NCI-H1436 treated with DMSO at 0.1 percent for 48 hours (cell line): ENCODE measurements at places on chromosomes 7 and 10.

- DNase-seq, result no peak
These were observed 113.3 kb downstream of the CYTH3 start for GRCh38 chr7:6159097-6159483.

GRCh38 chr7:139452958-139453672, 30.4 kb downstream of the KLRG2 start:
- DNase-seq, result no peak

DNA sequence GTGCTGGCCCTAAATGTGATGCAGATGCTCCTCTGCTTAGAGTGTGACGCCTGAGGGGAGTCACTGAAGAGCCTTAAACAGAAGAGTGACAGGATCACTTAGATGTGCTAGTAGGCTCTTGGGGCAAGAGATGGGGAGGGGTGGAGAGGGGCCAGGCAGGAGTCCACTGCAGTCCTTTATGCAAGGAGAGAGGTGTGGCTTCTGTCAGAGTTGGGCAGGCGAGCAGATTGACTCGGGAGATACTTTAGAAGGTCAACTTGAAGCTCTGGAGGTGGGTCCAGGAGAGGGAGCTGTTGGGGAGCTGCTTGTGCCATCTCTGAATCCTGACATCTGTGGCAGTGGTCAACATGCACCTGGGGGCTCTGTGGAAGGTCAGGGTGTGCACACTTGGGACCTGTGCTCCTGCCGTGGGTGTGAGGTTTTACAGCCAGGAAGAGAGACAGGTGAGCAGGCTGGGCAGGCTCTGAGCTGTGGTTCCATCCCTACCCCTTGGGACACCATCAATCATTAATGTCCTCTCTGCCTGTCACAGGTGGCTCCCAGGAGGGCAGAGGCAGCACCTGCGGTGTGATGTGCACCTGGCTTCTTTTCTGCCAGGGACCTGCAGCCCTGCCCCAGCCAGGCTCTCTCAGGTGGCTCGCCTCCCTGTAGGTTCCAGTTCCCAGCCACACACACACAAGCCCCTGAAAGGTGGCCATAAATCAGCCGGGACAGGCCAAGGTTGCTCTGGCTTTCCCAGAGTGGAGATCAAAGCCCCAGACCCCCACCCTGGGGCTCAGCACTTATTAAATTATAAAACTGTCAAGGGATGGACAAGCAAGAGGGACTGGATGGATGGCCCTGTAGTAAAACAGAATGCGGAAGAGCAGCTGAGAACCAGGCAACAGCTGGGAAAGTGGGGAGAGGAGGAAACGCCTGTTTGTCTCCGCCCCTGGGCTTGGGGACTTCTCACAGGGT, 14.0 kb downstream of the NEURL1 start:
- DNase-seq, result peak; percentile 54

DNA sequence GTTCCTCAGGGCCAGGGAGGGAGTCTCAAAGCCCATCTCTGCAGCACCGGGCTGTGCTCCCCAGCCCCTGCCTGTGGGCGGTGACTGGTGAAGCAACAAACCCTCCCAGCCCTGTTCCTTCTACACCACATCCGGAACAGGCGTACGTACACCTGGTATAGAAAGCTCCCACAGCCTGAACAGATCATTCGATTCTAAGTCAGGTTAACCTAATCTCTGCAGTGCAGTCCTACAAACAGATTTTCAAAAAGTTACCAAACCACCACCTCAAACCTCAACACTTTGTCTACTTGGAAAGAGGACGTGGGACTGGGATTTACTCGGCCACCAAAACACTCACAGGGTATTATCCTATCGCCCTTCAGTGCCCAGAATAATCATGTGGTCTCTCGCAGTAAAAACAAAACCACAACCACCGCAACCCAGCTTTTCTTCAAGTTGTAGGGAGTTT, 238.4 kb downstream of the DIP2C start:
- DNase-seq, result no peak

DNA sequence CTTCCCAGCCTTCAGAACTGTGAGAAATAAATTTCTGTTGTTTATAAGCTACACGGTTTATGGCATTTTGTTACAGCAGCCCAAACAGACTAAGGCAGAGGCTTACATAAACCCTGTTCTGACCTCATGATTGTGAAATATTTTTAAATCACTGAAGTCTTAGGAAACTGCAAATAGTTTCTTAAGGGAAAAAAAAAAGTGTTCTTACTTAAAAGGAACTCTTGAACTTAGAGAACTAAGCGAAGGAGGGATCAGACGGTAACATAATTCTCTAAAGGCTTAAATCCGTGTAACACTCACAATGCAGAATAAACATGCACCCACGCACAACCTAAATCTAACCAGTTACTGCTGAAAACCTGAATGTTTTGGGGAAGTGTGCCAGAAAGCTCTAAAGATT, 749.1 kb upstream of the LRRTM3 start:
- no peak for DNase-seq

DNA sequence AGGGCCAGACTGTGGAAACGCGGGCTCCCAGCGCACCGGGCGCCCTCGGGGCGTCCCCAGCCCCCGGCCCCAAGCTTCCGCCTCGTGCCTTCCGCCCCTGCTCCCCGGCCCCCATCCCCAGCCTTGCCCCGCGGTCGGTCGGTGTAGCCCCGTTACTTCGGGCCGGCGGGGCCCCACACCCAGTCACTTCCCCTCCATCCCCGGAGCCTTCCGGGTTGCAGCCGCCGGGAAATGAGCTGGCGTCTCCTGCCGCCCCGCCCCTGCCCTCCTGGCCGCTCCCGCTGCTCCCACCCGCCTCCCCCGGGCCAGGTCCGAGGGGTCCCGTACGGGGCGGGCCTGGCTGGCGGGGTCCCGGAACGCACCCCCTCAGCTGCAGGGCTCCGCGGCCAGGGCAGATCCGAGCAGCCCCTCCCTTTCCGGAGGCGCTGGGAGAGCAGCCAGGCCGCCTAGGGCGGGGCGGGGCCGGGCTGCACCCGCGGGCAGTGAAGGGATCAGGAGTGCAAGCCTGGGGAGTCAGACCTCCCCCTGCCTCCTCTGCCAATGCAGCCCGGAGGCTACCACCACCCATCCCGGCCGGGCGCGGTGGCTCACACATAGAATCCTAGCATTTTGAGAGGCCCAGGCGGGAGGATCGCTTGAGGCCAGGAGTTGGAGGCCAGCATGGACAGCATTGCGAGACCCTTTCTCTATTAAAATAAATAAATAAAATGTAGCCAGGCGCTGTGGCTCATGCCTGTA, 709 bp downstream of the ARPC1B start:
- no peak for DNase-seq

DNA sequence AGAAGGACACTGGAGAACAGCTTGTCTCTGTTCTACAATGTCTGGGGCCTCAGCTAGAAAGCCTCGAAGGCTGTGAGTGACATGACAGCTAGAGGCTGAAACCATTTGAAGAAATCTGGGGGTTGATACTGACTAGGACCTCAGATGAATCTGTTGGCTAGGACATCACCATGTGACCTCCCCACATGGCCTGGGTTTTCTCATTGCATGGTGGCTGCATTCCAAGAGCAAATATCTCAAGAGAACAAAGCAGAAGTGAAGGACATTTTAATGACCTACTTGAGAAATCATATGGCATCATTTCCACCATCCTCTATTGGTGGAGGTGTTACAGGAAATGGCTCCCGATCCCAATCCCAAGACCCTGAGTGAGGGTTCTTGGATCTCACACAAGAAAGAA, 450.6 kb upstream of the AUTS2 start:
- no peak for DNase-seq

DNA sequence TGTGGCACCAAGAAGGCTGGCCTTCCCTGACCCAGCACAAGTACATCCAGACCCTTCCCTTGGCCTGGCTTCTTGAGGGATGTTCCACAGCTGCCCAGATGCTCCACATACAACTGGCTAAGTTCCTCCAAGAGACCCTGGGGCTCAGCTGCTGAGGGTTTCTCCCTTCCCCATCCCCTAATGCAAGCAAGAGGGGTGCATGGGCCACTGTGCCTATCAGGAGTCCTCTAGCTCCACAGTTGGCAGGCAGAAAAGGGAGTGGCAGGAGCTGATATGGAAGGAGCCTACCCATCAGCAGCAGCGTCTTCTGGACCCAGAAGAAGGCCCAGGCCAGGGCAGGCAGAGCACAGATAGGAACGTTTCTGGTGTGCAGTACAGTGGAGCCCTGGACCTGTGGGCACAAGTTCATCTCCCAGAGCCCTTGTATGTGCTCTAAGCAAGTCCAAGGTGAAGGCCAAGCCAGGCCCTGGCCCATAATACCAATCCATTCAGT, 26.2 kb downstream of the VSIR start:
- no peak for DNase-seq

GRCh38 chr7:5357951-5358350, 65.7 kb downstream of the TNRC18 start:
- DNase-seq, result no peak

DNA sequence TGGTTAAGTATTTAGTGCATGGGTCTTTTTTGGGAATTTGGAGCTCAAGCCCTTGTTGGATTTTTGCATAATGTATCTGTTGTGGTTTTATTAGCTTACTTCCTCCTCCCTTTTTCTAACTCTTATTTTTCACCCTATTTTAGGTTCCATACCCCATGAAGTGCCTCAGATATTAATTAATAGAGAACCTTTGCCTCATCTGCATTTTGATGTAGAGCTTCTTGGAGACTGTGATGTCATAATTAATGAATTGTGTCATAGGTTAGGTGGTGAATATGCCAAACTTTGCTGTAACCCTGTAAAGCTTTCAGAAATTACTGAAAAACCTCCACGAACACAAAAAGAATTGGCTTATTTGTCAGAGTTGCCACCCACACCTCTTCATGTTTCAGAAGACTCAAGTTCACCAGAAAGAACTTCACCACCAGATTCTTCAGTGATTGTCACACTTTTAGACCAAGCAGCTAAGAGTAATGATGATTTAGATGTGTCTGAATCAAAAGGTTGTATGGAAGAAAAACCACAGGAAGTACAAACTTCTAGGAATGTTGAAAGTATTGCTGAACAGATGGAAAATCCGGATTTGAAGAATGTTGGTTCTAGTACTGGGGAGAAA, 28.0 kb downstream of the SIRT1 start:
- no peak for DNase-seq

GRCh38 chr10:46277840-46278239, 9.0 kb upstream of the ANTXRL start:
- DNase-seq, result no peak

DNA sequence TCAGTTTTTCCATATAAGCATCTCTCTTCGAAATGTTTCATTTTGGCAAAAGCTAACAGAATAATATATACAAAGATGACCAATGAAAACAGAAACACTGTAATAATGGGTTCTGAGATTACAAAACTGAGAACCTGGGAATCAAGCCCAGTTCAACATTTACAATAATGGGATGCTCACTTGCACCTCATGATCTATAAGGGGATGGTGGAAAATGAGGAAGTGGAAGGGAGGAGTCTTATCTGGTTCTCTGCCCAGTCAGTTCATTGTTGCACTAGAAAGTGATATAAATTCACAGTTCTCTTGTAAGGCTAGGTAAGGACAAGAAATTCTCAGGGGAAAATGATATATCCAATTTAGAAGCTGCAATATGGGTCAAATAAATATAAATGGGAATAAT, 31.7 kb upstream of the RHOBTB1 start:
- no peak for DNase-seq

GRCh38 chr7:140625908-140626868, 14.4 kb downstream of the DENND2A start:
- DNase-seq, result no peak

GRCh38 chr10:79140085-79140793, 71.5 kb downstream of the ZMIZ1 start:
- DNase-seq, result no peak

DNA sequence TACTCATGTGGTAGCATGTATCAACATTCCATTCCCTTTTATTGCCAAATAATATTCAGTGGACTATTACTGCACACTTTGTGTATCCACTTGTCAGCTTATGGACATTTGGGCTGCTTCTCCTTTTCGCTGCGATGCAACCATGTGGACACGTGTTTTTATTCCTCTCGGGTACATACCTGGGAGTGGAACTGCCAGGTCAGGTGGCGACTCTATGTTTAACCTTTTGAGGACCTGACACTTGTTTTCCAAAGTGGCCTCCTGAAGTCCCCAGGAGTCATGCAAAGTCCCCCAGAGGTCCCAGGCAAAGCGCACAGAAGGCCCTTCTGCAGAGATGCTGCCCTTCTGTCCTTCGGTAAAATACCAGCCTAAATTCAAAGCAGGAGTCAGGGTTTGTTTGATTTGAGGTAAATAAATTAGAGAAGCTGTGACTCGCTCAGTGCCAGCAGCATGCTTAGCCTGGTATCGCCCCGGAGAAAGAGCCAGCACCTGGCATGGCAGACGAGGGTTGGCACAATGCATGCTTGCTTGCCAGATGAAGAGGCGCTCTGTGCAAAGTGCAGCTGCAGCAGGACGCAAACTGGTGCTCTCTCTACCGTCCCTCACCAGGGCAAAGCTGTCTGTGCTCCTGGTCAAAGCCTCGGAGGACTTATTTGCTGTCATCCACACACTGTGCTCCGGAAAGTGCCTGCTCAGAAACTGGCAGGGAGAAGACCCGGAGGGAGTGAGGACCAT, 37.8 kb downstream of the HIPK2 start:
- no peak for DNase-seq

GRCh38 chr7:37510043-37510634, 61.5 kb upstream of the ELMO1 start:
- no peak for DNase-seq

GRCh38 chr10:86506499-86506898, 15.1 kb downstream of the WAPL start:
- no peak for DNase-seq

DNA sequence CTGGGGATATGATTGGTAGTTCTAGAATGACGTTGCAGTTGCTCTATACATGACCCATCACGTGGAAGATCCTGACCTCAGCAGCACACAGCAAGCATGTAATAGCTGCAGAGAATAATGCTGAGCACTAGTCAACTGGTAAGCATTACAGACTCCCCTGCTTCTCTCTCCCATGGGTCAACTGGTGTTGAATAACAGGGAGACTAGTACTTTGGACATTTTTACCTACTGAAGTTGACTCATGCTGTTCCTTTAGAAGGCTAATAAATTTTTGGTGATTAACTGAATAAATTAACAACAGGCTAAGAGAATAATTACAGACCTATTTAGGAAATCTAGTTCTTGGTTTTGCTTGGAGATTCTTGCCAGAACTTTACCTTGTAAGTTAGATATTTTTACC, 234.1 kb downstream of the AUTS2 start:
- DNase-seq, result no peak

- no peak for DNase-seq
These were observed 667 bp upstream of the TMEM120A start for GRCh38 chr7:75995052-75995471.

- DNase-seq, result no peak
These were observed 177.0 kb downstream of the TSPAN12 start for GRCh38 chr7:120680985-120681384.

- no peak for DNase-seq
These were observed 536.0 kb upstream of the GALNT17 start for GRCh38 chr7:70595755-70596597.

- DNase-seq, result no peak
These were observed 203.5 kb upstream of the ZNF32 start for GRCh38 chr10:43852149-43852548.

- no peak for DNase-seq
These were observed 8.3 kb downstream of the CXCL12 start for GRCh38 chr10:44376472-44377099.

GRCh38 chr10:11326913-11327616, 284.4 kb downstream of the USP6NL start:
- no peak for DNase-seq

- no peak for DNase-seq
These were observed 77.9 kb upstream of the FHIP2A start for GRCh38 chr10:114743521-114744231.

- DNase-seq, result no peak
These were observed 9.0 kb downstream of the ADGRA1 start for GRCh38 chr10:133096616-133097269.
